Upper lobe of left lung (tissue), 6 donors: ENCODE measurements at places on chromosomes 11 and 22. TPM values are rescaled to one million over a fixed set of nuclear protein-coding genes. Genes with fewer than 3 reads are reported as not detected.

DNA sequence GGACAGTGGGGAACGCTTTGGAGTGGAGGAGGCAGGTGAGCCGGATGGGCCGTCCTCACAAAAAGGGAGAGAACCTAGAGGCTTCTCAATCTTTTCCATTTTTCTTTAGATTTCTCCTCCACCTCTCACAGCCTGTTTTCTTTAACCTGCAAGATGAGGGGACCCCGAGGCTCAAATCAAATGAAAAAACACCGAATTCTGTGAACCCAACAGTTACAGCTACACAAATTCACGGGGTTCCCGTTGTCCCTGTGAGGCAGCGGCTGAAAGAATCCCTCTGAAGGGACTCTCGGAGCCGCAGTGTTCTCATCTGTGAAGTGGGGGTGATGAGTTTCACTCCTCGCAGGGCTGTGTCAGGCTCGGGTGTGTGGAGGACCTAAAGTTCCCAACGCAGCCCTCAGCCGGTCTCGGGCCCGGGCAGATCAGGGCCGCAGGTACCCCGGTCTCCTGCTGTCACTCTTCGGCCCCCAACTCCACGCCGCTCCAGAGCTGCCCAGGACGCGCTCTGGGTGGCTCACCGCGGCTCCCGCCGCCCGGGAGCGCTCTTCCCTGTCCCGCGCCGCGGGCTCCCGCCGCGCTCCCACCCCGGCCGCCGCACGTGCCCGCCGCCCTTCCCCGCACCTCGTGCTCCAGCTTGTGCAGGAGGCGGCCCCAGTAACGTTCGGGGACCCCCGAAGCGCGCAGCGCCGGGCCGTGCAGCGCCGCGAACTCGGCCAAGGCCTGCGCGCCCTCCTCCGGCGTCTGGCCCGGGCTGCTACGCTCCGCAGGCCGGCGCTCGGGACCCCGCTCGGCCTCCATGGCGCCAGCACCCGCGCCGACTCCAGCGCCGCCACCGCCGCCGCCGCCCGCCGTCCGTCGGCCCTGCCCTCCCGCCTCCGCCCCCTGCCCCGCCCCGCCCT is at the start of gene TTLL12:
TSS of gene TTLL12 (minus strand) at position 863 of the 899 bp plus-strand sequence. CDS start at position 798, 65 bp downstream.
- peak; percentile 94 for DNase-seq

GRCh38 chr22:17436382-17436980 is 67.2 kb downstream of the CECR2 start:
- peak; percentile 54 for DNase-seq

Gene KRTAP5-7
- 0.98 TPM for total RNA-seq

Gene MIAT
- total RNA-seq, result 4.4 TPM
